Kidney glomerular epithelial cell (primary cell): ENCODE measurements at places on chromosomes 2 and 18.
A peak's percentile ranks its signal among the peaks of the same experiment; 100 is the strongest.

- peak; percentile 83 for DNase-seq
Measured at GRCh38 chr18:54392543-54393023, 34.9 kb downstream of the C18orf54 start.

DNA sequence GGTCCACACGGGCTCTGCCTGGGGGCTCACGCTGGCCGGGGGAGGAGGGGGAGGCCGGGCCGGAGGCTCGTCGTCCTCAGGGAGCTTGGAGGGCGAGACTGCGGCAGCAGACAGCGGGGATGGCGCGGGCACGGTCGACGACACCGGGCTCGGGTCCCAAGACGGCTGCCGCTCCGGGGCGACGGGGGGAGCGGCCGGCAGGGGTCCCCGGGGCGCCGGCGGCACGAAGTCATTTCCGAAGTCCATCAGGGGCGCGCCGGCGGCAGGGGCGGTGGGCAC is 491 bp downstream of the RTN4 start:
- DNase-seq: no peak

DNA sequence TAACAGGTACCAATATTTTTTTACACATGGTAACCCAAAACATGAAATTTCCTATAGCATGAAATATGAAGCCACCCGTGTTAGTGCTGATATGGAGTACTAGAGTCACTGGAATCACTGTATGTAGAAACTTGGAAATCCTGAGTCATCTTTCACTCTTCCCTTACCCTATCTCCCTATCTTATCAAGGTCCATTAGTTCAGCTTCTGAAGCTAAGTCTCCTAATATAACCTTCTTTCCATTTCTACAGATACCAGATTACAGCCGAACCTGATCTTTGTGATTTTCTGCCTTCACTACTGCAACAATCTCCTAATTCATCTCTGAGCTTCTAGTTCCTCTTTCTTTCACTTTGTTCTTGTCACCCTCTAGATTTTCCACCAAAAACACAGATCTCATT is 59.0 kb downstream of the SEPTIN10 start:
- no peak for DNase-seq

- no peak for DNase-seq
Measured at GRCh38 chr2:20224164-20224715, 690 bp downstream of the SDC1 start.

- DNase-seq: peak; percentile 71
Measured at GRCh38 chr18:26487437-26487836, 60.9 kb downstream of the KCTD1 start.

- no peak for DNase-seq
Measured at GRCh38 chr2:113780472-113780871, 24.0 kb upstream of the SLC35F5 start.

GRCh38 chr18:37640504-37640903 is 74.9 kb upstream of the CELF4 start:
- DNase-seq: no peak

- DNase-seq: no peak
Measured at GRCh38 chr2:205543937-205544702, 138.2 kb upstream of the NRP2 start.

GRCh38 chr2:7879483-7879835 is 802.4 kb upstream of the ID2 start:
- DNase-seq: no peak

GRCh38 chr2:240511351-240512108 is 46.3 kb downstream of the ANKMY1 start:
- DNase-seq: no peak
